ENCODE measurements at places on chromosomes 2 and 18. TPM values are rescaled to one million over a fixed set of nuclear protein-coding genes. Genes with fewer than 3 reads are reported as not detected.
A peak's percentile ranks its signal among the peaks of the same experiment; 100 is the strongest.

TMEM87B gene
- total RNA-seq = 12.0 TPM

- H3K27ac ChIP-seq = no peak overlapping the region
- H3K4me3 ChIP-seq = no peak overlapping the region
- no peak for DNase-seq
- H3K36me3 ChIP-seq = no peaks in the 10 kb centered on the region
- peaks cover 13% of the 10 kb centered on the region for H3K4me1 ChIP-seq
Observed at GRCh38 chr2:206556357-206556949, 85.8 kb upstream of the FAM237A start.

DNA sequence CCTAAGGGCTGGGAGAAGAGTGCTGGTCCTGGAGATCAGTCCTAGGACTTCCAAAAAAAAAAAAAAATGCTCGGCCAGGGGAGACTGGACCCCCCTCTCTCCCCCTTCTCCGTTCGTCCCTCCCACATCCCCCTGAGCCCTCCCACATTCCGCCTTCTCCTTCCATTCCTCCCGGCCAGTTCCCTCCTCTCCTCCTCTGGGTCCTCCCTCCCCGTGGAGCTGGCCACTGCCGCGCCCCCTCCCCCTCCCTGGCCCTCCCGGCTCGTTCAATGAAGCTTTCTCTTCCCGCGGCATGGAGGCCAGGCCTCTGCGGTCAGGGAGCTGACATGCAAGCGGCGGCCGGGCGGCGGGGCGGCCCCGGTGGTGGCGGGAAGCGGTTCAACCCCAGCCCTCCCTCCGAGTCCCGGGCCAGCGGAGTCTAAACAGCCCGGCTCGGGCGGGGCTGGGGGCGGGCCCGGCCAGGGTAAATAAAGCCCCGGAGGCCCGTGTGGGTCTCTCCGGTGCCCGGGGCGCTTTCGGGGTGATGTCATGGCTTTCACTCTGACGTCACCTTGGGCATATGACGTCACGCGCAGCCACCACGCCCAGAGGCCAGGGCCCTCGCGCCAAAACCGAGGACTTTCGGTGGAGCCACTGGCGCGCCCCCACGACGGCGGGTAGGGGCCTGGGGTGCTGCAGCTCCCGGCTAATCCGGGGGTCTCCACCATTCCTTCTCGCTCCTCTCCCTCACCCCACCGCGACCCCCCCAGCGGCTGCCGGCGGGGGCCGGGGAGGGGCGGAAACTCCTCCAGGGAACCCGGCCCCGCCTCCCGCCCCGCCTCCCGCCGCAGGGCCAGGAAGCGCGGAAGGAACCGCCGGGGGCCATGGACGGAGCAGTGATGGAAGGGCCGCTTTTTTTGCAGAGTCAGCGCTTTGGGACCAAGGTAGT is at the start of the genes DOK1 and LOXL3:
DOK1 (plus strand) TSS at position 829 of the 928 bp plus-strand sequence; CDS start at position 864, 35 bp downstream.
LOXL3 (minus strand) TSS at position 51 of the 928 bp plus-strand sequence. CDS start 1,308 bp downstream, outside the sequence.
- peak; percentile 82 for DNase-seq
- H3K4me3 ChIP-seq = peak within 1 kb of the TSS; percentile 94
- H3K36me3 ChIP-seq = peaks cover 5% of the 10 kb centered on the region
- peak within 1 kb of the TSS; percentile 88 for H3K27ac ChIP-seq

MLPH gene
- not detected for total RNA-seq

DNA sequence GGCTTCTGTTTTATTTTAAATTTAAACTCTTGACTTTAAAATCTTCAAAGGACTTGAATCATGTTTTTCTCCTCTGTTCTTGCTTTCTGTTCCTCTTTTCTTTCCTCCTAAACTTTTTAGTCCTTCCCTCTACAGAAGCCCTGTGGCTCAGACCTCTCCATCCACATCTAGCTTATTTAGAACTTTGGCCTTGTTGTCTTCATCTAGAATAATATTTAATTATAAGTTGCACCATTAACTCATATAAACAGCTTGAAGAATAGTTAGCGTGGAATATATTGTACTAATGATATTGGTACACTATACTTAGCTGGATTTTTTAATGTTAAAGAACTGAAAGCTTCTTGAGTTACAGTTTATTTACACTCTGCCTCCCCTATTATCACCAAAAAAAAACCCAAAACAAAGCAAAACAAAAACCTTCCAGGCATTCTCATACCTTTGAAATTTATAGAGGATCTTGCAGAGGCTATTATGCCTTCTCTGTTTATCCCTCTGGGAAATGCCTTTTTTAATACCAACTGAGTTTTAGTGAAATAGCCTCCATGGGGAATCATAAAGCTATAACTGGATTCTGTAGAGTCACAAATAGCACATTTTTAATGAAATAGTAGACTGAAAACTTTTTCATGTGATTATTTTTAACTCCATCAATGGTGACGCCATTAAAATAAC is 9.2 kb upstream of the CCDC141 start:
- no peak overlapping the region for H3K27ac ChIP-seq
- no peaks in the 10 kb centered on the region for H3K27me3 ChIP-seq
- DNase-seq = no peak
- H3K4me1 ChIP-seq = peaks cover 2% of the 10 kb centered on the region
- H3K4me3 ChIP-seq = no peak overlapping the region
- H3K36me3 ChIP-seq = no peaks in the 10 kb centered on the region

ANO7 gene
- 0.57 TPM for total RNA-seq

GRCh38 chr2:157760949-157761348 is 115.2 kb downstream of the ACVR1 start:
- peaks cover 64% of the 10 kb centered on the region for H3K36me3 ChIP-seq
- DNase-seq = no peak
- H3K4me1 ChIP-seq = no peaks in the 10 kb centered on the region
- H3K4me3 ChIP-seq = no peak overlapping the region

DNA sequence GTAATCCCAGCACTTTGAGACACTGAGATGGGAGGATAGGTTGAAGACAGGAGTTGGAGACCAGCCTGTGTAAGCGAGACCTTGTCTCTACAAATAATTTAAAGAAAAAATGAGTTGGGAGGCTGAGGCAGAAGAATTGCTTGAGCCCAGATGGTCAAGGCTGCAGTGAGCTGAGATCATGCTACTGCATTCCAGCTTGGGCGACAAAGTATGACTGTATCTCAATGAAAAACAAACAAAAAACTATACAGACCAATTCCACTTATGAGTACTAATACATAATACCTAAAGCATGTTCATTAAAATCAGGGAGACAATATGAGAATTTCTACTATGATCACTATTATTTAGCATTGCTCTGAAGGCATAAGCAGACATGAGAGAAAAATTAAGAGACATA is 12.6 kb downstream of the RNF149 start:
- no peak for DNase-seq
- H3K27me3 ChIP-seq = no peaks in the 10 kb centered on the region
- H3K27ac ChIP-seq = no peak overlapping the region
- H3K36me3 ChIP-seq = peaks cover 24% of the 10 kb centered on the region

DNA sequence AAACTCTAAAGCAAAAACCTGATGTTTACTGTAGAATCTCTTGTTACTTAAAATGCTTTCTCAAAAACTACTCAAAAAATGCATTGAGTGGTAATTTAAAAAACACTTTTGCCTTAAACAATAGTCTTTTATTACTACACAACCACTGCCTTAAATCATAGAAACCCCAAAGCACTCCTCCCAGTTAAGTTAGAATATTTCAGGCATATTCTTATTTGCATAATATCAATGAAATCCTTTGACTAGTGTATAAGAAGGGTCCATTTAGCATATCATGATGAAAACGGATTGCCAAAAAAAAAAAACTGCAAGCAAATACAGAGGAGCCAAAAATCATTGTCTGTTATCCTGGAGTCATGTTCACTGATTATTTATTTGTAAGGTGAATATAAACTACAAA is 119.2 kb downstream of the PTPRM start:
- no peaks in the 10 kb centered on the region for H3K27me3 ChIP-seq
- DNase-seq = no peak
- H3K27ac ChIP-seq = no peak overlapping the region
- H3K4me3 ChIP-seq = no peak overlapping the region
- no peaks in the 10 kb centered on the region for H3K4me1 ChIP-seq
- H3K36me3 ChIP-seq = no peaks in the 10 kb centered on the region

All from activated naive CD4-positive, alpha-beta T cell treated with anti-CD3 and anti-CD28 coated beads for 36 hours (primary cell).